ENCODE measurements at places on chromosomes 5 and 9. TPM values are rescaled to one million over a fixed set of nuclear protein-coding genes. Genes with fewer than 3 reads are reported as not detected.
A peak's percentile ranks its signal among the peaks of the same experiment; 100 is the strongest.

DNA sequence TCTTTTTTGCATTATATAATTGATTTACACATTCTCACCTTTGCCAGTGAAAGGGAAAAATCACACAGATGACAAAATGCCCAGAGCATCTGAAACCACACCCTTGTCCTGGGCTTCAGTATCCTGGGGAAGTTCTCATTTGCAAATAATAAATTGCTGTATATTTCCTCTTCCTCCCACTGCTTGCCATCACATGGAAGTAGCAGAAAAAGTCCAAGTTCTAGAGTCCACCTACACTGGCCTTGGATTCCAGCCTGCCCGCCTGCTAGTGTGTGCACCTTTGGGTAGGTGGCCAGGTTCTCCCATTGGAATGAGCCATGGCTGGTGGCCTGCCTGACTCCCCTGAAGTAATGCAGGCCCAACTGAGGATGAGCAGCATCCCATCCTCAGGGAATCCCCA, 149.4 kb downstream of the GADD45G start:
- DNase-seq: no peak

- DNase-seq: no peak
Observed at GRCh38 chr9:82052081-82052480, 63.5 kb downstream of the SPATA31D1 start.

- no peak for DNase-seq
Observed at GRCh38 chr5:114782177-114782576, 387.5 kb downstream of the TRIM36 start.

DNA sequence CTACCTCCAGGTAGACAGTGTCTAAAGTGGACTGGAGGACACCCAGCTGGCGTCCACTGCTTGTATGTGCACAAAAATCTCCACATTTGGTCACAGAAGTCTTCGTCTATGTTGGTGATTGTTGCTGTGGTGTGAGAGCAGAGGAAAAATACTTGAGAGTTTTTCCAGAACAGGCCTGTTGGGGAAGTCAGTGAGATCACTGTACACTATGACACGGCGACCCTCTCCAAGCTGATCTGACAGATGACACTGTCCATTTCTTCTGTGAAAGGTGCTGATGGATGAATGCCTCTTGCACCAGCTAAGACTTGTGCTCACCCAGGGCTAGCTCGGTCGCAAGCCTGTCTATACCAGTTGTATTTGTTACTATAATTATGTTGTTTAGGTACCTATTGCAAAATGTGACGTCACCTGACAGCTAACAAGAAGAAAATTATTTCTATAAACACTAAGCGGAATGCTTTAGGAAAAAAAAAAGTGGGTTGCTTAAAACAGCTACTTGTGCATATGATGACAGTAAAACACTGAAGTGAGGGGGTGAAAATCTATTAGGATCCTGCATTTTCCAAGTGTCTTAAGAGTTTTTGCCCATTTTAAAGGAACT, 142.3 kb downstream of the ROR2 start:
- peak; percentile 26 for DNase-seq

DNA sequence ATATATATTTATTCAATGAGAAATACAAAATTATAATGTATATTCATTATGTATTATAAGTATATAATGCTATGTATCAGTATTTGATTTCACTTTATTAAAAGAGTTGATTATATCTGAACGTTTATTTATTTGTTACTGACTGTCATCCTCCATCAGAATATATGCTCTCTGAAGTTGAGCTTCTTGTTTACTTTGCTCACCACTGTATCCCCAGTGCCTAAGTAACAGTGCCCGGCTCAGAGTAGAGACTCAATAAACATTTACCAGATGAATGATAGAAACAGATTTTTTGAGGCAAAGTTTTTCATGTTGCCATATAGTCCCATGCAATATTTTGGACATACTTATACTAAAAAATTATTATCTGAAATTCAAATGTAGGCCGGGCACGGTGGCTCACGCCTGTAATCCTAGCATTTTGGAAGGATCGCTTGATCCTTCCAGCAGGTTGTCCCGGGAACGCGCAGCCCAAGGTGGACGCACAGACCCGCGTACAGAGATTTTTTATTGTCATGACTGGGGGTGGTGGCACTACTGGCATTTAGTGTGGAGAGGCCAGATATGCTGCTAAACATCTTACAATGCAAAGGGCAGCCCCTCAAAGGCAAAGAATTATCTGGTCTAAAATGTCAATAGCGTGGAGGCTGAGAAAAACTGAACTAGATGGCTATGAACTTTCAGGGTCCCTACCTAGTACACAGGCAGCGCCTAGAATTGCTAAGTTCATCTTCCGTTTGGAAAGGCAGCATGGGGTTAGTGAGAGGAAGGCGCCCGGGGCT, 761 bp upstream of the DNAJC25 start:
- DNase-seq: no peak

DNA sequence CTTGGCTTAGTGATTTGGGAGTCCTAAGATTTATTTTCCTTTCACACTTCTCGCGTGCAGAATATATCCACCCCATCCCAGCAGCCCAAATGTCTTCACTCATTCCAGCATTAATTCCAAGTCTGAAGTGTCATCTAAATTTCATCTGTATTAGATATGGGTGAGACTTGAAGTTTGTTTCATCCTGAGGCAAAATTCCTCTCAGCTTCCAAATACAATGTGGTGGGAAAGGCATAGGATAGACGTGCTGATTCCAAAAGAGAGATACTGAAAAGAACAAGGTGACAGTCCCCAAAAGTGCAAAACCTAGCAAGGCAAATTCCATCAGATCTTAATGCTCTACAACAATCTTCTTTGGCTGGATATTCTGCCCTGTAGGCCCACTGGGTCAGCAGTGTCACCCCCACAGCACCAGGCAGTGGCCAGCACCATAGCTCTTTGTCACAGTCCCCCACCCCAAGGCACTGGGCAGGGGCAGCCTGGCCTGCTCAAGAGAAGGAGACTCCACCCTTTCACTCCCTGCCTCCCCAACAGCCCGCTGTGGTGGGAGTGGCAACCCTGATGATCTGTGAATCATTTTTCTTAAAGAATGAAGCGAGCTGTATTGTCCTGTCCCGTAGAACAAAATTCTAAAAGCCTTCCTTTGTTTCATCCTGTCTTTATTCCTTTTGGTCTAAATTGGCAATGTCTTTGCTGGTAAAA, 2.7 kb upstream of the ADAM19 start:
- no peak for DNase-seq

DNA sequence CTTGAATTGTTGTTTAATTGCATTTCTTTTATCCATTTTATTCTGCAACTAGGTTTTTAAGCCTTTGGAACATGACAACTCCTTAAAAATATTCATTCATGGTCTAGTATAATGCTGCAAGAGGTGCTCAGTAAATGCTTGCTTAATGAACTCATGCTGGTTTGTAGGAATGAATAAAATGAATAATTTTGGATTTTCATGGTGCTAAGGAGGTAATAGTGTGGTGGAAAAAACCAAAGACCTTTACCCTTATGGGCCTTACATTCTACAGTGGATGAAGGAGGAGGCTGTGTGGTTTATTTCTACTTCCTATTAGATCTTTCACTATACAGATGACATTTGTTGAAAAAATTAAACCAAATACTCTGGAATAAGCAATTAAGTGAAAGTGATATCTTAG, 43.4 kb downstream of the LRRTM2 start:
- no peak for DNase-seq

DNA sequence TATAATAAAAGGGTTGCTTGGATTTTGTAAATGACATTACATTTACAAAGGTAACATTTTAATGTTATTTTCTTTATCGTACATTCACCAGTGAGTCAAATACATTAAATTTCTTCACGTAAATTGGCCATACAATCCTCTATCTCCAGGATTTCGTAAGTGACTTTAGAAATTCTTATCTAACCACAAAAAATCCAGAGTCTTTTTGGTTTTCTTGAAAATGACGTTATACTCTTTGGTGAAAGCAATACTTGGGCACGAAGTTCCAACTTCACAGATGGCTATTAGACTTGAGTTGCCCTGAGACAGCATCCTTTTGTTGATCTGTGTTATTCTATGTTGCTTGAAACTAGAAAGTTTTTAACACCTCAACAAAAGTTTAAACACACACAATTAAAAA, 87.4 kb upstream of the CDH10 start:
- DNase-seq: no peak

- no peak for DNase-seq
Observed at GRCh38 chr9:134914501-134914834, 3.2 kb downstream of the FCN1 start.

DNA sequence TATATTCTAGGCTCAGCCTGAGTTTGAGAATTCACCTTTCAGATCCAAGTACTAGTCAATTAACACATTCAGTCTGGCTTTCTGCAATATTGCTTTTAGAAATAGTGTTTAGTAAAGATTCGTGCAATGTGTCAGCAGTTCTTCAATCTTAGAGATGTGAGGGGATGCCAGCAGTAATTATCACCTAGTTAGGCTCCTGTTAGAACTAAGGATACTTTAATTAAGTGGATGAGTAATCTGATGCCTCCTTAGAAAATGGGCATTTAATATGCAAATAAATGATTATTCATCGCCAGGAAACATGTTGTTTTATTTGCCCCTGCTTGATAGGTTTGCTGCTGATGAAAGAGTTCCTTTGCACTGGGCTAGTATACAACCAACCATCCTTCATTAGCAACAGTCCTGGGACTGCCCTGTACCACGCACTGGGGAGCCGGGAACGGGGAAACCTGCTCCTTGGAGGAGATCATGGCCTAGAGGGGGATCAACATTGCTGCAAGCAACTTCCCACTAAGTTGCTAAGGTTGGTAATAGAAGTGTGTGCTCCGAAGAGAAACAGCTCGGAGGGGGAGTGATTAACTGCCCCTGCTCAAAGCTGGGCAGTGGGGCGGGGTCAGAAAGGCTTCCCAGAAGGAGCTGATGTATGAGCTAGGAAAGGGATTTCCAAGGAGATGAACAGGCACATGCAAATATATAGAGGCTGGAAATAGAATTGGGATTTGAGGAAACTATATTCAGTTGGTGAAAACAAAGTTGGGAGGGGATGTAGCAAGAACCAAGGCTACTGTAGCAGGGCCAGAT, 231.8 kb downstream of the DRD1 start:
- DNase-seq: no peak

DNA sequence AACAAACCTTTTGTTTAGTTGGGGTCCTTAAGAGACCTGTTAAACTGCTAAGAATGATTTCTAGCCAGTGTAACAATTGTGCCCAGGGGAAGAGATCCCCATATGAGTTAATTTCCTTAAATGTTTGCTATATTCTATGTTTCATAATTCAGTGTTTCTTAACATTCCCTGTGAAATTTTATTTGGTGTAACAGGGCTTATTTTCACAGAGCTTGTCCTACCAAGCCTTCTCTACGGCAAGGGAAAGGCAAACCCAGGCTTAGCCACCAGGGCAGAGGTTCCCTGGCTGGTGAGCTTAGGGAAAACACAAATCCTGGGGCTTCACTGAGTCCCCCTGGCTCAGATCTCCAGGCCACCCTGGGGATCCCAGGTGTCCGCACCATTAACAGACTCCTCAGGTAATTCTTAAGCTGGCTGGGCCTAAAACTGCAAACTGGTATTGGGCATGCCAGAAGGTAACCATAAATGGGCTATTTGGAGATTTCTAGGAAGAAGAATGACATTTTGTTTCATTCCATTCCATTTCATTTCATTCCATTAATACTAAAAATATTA, 17.0 kb upstream of the LCP2 start:
- no peak for DNase-seq

DNA sequence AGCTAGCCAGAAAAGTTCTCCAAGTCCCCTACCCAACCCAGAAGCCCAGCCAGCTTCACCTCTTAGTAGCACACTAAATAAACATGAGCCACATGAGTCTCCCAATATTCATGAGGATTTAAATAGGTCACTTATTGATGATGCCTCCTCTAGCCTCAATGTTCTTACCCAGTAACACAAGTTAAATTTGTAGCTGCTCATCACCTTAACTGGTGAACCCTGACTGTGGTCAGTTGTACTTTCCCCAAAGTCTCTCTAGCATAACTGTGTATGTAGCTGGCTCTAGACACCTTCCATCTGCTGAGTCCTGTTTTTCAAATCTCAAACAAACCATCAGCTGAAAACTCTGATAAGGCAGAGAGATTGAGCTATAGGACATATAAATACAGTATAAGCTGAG, 100.3 kb upstream of the ELAVL2 start:
- DNase-seq: no peak

DNA sequence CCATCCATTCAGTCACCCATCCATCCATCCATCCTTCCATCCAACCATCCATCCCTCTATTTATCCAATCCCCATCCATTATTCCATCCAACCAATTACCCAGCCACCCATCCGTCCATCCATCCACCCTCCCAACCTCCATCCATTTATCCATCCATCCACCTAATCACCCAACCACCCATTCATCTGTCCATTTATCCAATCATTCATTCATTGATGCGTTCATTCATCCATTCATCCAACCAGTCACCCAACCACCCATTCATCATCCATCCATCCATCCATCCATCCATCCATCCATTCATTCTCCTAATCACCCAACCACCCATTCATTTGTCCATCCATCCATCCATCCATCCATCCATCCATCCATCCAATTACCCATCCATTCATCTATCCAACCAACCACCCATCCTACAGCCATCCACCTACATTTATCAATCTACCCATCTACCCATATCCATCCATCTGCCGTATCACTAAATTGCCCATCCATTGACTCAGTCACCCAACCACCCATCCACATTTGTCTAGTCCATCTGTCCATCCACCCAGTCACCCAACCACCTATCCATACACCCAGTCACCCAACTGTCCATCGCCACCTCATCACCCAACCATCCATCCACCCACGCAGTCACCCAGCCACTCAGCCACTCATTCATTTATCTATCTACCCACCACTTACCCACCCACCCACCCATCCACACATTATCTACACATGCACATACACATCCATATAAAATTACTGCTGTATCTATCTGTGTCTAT, 165.4 kb downstream of the TRIO start:
- DNase-seq: no peak

- DNase-seq: no peak
Observed at GRCh38 chr5:160640406-160640805, 211.6 kb downstream of the ATP10B start.

DNA sequence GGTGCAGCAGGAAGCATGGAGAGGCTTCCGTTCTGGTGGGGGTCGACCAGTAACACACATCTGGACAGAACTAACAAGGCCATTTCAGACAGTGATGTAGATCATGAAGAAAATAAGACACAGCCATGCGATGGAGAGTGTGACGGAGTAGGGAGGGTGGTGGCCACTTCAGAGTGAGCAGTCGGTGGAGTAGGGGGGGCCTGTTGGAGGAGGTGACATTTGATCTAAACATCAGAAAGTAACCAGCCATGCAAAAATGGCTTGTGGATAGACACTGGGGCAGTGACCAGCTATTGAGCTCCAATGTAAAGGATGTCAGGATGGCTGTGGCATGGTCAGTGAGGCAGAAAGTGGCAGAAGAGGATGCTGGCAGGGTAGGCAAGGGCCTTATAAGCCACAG, 65.9 kb downstream of the PPARGC1B start:
- DNase-seq: no peak

GRCh38 chr5:119681734-119682133, 52.4 kb downstream of the FAM170A start:
- no peak for DNase-seq

GRCh38 chr5:18141222-18141621, 507.0 kb downstream of the TAF11L14 start:
- no peak for DNase-seq

Gene GFPT2
- total RNA-seq: 0.15 TPM

Gene GPBP1
- 101 TPM for total RNA-seq

Gene SRD5A1
- total RNA-seq: 16.2 TPM

Gene SOX30
- 0.09 TPM for total RNA-seq

Gene OMD
- total RNA-seq: not detected

Gene ANKRD33B
- total RNA-seq: 13.8 TPM

Gene PLAC8L1
- total RNA-seq: 0.87 TPM

Gene PRUNE2
- total RNA-seq: 1.3 TPM

Gene GIN1
- total RNA-seq: 10.8 TPM

Gene RNF183
- not detected for total RNA-seq

Gene DAB2
- total RNA-seq: not detected

Gene ORM1
- not detected for total RNA-seq
